ENCODE measurements at places on chromosomes 4 and X.

GRCh38 chr4:22688236-22688635 is 4.5 kb upstream of the GBA3 start:
- DNase-seq = peak; percentile 18

GRCh38 chr4:1072830-1073446 is 40.4 kb downstream of the RNF212 start:
- DNase-seq = peak; percentile 18

DNA sequence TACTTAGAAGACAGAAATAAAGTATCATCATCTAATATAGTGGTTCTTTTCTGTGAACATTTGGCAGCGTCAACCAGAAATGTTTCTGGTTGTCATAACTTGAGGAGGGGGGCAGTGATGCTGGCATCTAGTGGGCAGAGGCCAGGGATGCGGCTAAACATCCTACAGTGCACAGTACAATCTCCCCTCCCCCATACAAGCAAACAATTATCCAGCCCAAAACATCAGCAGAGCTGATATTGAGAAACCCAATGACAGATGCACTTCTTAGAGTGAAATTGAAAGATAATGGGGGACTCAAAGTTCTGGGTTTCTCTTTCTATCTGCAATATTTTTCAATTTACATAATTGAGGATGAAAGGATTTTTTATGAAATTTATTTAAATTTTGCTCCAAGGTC is 1.9 kb upstream of the EIF1AX start:
- no peak for DNase-seq

DNA sequence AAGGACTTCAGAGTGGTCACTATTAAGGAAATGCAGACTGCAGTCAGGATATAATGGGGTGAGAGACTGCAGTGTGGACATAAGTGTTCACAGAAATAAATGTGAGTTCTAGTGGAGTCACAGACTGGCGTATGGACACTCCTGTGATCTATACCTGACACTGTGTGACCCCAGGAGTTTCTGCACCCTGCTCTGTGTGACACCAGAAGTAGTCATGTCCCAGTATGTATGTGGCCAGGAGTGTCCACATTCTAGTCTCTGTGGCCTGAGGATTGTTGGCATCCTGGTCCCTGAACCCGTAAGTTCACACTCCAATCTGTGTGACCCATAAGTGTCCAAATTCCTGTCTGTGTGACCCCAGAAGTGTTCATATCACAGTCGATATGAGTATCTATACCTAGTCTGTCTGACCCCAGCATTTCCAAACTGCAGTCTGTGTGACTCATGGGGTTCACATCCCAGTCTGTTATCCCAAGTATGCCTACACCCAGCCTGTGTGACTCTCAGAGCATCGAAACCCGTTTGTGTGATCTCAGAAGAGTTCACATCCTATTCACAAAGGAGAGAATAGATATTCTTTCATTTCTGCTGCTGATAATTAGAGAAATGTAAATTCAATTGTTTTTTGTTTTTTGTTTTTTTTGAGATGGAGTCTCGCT is 16.3 kb downstream of the WDR13 start:
- DNase-seq = no peak

DNA sequence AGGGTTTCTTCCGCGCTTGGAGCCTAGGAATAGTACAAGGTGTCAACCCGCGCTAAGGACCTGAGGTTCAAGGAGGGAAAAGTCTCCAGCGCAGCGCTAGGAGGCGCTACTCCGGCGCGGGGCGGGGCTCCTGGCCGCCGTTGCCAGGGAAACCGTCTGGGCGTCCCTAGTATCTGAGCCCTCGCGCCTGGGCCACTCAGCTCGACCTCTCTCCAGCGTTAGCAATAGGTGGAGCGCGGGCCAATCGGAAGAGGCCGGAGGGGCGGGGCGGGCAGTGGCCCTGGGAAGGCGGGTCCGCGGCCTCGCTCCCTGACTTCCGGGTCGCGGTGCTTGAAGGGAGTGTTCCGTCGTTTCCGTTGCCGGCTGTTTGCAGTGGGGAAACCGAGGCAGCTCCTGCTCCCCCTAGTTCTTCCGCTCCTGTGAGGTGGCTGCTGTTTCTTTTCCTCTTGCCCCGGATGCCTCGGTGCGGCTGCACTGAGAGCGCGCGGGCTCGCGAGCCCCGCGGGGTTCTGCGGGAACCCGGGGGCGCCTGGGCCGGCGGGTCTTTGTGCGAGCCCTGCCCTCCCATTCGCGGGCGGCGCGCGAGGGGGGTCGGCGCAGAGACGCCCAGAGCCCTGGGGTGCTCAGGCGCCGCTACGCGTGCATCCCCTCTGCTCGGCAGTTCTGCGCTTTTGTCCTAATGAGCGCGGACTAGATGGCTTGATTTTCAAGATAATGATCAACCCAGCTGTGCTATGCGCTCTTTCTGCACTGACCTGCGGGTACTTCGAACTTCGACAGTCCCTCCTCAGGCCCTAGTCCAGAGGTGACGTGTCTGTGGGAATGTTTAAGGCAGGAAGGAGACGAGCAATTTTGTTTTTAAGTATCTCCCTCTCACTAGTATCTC is at the start of gene ELMOD2:
Gene ELMOD2, plus strand, starts transcription at position 312 of the 886 bp plus-strand sequence. CDS start 1,261 bp downstream, outside the sequence.
- DNase-seq = peak; percentile 94

- DNase-seq = peak; percentile 87
Measured at GRCh38 chr4:42673082-42673425, 16.1 kb upstream of the ATP8A1 start.

GRCh38 chr4:2339458-2340271 is 77.8 kb upstream of the MXD4 start:
- DNase-seq = no peak

DNA sequence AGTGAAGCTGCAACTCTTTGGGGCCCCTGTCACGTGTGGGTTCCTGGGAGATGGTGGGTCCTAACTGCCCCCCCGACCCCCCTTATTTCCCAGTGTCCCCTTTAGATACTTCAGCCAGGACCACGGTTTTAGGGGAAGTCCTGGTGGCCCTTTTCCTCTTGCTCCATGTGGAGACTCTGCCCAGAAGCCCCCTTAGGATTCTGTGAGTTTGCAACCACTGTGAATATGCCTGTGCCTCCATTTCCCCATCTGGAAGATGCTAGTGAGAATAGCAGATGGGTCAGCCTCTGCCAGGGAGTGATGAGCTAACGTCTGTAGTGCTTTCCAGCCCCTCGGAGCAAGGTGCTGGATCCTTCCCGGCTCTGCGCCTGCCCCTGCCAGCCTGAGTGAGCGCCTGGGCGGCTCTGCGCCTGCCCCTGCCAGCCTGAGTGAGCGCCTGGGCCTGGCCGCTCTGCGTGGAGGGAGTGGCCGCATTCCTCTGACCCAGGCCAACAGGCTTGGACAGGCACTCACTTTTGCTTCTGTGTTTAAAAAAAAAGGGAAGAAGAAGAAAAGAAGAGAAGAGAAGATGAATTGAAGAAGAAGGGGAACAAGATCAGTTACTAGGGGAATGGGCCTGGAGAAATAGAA is 6.7 kb upstream of the CITED1 start:
- DNase-seq = no peak

DNA sequence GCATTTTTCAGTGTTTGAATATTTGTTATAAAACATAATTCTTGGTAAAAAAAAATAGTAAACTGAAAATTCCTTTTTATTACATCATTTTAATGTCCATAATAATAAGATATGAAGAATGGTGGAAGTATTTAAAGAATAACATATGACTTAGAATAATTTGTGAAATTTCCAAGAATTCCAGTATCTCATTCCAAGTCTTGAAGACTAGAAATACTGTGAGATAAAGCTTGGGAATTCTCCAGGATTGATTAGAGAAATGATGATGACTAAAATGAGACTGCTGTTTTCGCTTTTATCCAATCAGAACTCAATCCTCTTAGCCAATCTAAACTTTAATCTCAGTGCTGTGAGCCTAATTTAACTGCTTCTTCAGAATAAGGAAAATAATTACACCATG is 184.2 kb upstream of the HCCS start:
- DNase-seq = peak; percentile 27

Measured in NCI-H226 (cell line).